ENCODE measurements at places on chromosomes 12 and 14. TPM values are rescaled to one million over a fixed set of nuclear protein-coding genes. Genes with fewer than 3 reads are reported as not detected.

- no peak for DNase-seq
Measured at GRCh38 chr12:45326358-45326975, 110.6 kb downstream of the ANO6 start.

The EXOC3L4 gene
- total RNA-seq: not detected

DNA sequence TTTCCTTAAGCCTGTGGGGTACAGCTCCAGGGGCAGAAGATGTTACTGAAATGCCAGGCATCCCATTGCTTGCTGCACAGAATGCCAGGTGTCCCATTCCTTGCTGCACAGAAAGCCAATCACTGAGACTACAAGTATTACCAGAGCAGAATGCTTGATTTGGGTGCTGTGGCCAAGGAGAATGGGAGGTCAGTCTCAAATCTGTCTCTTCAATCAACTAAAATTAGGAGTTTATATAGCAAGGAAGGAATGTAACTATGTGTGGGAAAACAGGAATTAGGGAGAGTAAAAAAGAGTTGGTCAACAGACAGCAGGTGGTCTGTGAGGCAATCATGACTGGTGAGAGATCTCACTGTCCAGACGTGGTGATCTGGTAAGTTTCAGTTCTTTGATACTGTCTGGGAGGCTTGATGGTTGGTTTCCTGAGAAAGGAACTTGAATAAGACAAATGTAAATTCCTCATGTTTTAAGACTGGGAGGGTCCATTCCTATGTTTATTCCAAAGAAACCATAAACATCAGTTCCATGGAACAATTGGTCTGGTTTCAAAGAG is 31.2 kb upstream of the VASH1 start:
- DNase-seq: no peak

DNA sequence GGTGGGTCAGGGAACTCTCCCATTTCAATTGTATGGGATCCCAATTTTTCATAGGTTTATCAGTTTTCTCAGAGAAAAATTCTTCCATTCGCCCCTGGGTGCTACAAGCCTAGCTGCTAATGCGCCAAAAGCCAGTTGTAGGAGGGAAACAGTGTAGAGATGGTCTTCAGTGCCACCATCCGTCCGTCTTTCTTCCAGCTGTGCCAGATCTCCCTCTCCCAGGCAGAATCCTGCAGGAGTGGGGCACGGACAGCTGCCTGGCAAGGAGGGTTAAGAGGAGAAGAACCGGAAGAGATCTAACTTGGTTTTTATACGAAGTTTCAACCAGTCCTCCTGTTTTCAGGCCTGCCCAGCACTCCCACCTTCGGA is 38.9 kb upstream of the FUT8 start:
- DNase-seq: no peak

DNA sequence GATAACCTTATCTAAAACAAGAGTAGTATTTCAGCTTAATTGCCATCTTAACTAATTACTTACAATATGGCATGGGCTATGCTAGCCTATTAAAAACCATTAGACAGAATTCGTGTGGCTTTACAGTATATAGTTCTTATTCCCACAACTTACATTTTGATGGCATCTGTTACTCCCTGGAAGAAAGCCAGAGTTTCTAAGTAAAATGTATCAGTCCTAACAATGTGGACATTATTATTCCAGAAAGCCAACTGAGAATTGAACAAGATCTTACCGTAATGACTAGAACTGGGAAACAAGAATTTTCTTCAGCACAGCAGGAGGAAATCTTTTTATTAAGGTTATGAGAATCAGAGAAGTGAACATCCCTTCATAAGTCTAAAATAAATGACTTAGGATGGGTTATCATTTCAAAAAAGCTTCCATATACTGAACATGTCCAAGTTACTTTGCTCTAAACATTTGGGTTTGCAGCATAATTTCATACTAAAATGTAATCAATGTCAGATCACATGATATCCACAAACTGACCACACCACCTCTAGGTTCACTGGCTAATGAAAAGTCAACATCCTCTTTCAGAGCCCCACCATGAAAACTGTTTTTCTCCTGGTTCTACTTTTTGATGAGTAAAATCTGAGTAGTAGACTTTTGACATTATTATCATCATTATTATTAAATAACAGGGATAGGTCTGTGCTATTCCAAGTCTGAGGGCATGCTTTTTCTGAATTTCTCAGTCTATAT is 179.7 kb downstream of the SSPN start:
- DNase-seq: no peak

GRCh38 chr12:4586500-4586899 is 24.5 kb downstream of the DYRK4 start:
- DNase-seq: no peak

The PMCH gene
- 1.4 TPM for total RNA-seq

The SSTR1 gene
- total RNA-seq: not detected

GRCh38 chr12:47079981-47080724 is 394 bp upstream of the AMIGO2 start:
- peak; percentile 39 for DNase-seq

Data from activated CD4-positive, alpha-beta memory T cell treated with anti-CD3 and anti-CD28 coated beads, Interleukin-2, amount 10 ng/mL, durations not matched to agents 7 days and 5 days (primary cell).